ENCODE measurements at places on chromosomes 4 and X. TPM values are rescaled to one million over a fixed set of nuclear protein-coding genes. Genes with fewer than 3 reads are reported as not detected.

LRIT3 gene
- not detected for total RNA-seq

TMLHE gene
- 38.8 TPM for total RNA-seq

NSDHL gene
- 23.4 TPM for total RNA-seq

NUDT6 gene
- total RNA-seq: 16.4 TPM

ZDHHC15 gene
- 3.1 TPM for total RNA-seq

VCX2 gene
- total RNA-seq: not detected

PPEF2 gene
- not detected for total RNA-seq

Measured in Right ventricle myocardium inferior (tissue), 1 donor.